ENCODE measurements at places on chromosomes 1 and 21.

DNA sequence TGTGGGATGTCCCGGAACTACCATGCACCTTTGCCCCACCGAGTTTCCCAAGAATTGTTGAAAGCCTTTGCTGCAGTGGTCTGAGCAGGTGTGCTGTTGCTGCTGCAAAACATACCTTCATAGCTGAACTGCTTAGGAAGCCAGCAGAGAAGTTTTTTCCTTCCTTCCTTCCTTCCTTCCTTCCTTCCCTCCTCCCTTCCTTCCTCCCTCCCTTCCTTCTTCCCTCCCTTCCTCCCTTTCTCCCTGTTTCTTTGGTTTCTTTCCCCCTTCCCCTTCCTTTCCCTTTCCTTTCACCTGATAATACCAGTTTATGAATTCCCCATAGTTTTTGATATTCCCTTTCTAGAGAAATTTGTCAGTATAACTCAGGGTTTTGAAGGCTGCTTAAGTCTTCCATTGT lies 10.8 kb upstream of the SH3D21 start:
- no peak for DNase-seq

- no peak for DNase-seq
Observed at GRCh38 chr1:30321246-30321910, 402.0 kb downstream of the MATN1 start.

GRCh38 chr1:89098857-89099256 lies 27.1 kb downstream of the GBP2 start:
- DNase-seq: no peak

- DNase-seq: no peak
Observed at GRCh38 chr1:99004254-99004860, 304 bp downstream of the PLPPR5 start.

DNA sequence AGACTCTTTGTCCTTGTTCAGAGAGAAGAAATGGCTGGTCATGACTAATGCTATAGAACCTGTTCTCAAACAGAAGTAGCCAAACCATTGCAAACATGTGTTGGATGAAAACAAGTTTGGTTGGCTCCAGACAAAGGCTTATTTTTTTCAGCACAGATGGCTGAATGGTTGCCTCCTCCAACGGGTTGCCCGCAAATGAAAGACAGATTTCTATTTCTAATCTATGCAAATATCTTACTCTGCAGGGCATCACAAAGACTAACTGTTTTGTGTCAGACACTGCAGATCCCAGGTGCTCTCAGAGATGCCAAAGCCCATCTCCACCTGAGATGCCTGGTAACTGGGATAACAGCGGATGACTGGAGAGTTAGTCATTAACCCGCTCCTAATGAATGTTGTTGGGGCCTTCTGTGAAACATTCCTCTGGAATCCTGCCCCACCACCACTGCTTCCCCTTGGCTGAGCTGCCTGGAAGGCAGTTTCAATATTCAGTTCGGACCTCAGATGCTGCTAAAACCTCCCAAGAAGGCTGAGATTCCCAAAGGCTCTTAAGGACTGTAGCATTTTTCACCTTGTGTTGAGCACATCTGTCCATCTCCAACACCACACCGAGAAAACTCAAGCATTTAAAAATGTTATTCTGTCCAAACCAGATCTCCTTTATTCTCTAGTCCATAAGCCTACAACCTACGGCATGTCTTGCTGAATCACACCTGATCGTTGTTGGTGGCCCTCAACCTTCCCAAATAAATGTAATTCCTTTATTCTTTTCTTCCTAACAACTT lies 104.4 kb downstream of the PTPN14 start:
- no peak for DNase-seq

DNA sequence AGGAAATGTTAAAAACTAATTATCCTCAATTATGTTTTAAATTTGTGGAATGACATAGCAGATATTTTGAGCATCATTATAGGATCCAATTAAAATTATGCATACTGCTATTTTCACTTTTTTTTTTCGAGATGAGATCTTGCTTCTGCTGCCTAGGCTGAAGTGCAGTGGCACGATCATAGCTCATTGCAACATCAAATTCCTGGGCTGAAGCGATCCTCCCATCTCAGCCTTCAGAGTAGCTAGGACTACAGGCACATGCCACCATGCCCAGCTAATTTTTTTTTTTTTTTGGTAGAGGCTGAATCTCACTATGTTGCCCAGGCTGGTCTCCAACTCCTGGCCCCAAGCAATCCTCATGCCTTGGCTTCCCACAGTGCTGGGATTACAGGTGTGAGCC lies 11.3 kb upstream of the SLC1A7 start:
- DNase-seq: no peak

DNA sequence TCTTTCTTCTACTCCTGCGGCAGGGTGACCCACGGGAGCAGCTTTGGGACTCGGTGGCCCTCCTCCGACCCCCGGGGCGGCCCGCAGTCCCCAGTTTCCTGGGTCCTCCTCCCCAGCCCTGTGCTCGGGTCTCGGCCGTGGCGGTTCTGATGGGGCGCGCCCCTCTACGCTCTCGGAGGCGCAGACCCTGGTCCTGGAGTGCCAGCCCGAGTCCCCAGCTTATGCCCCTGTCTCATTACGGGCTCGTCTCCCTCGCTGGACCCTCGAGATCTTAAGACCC lies 430 bp downstream of the BTG2 start:
- DNase-seq: no peak

DNA sequence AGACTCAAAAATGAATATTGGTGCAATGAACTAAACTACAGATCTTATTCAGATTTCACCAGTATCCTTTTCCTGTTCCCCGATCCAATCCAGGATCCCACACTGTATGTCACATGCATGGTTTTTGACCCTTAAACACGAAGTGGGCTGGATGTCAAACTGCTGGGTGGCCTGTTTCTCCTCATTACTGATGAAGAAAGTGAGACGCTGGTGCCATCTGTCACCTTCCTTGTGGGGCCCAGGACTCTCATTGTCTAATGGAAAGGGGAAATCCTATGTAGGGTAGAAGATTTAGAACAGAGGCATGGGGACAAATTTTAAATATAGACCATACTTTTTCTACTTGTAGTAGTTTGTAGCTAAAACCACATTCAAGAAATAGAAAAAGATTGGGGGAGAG lies 56.2 kb downstream of the DISC1 start:
- no peak for DNase-seq

- DNase-seq: no peak
Observed at GRCh38 chr1:162696286-162696862, 64.1 kb downstream of the DDR2 start.

GRCh38 chr1:201127755-201128455 lies 921 bp upstream of the ASCL5 start:
- no peak for DNase-seq

- no peak for DNase-seq
Observed at GRCh38 chr1:205979301-205979700, 23.9 kb downstream of the RAB7B start.

- DNase-seq: peak; percentile 5
Observed at GRCh38 chr1:59020151-59020997, 236.5 kb upstream of the JUN start.

GRCh38 chr1:47478090-47478489 lies 40.2 kb downstream of the FOXD2 start:
- no peak for DNase-seq

DNA sequence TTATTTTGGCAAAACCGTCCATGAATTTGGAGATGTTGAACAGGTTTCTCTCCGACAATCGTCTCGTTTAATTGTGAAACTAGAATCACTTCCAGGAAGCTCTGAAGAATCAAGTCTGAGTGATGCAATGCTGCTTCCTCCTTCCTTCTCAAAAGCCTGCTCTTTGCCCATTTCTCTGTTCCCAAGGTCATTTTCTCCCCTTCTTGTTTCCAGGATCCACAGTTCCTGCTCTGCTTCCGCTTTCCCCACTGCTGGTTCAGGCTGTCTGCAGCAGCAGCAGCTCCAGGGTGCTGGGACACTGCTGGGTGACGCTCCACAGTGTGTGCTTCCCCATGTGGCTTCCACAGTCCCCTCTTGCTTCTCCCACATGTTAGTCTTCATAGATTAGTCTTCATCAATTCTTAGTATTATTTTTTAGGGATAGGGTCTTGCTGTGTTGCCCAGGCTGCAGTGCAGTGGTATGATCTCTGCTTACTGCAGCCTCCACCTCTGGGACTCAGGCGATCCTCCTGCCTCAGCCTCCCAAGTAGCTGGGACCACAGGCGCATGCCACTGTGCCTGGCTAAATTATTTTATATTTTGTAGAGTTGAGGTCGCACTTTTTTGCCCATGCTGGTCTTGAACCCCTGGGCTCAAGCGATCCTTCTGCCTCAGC lies 156.2 kb downstream of the DYRK1A start:
- no peak for DNase-seq

DNA sequence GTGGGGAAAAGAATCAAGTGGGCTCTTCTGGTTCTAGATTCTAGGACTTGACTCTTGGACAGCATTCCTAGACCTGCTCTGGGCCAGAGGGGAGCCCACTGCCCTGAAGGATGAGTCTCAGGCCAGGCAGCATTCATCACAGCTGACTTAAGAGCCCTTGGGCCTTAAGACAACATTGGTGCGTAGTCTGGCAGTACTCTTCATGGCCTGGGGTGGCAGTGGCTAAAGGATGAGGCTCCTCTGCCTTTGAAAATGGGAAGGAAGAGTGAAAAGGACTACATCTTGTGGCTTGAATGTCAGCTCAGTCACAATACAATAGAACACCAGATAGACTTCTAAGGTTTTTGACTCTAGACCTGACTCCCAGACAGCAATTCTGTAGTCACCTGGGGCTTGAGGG lies 1415.1 kb upstream of the PRMT6 start:
- DNase-seq: no peak

DNA sequence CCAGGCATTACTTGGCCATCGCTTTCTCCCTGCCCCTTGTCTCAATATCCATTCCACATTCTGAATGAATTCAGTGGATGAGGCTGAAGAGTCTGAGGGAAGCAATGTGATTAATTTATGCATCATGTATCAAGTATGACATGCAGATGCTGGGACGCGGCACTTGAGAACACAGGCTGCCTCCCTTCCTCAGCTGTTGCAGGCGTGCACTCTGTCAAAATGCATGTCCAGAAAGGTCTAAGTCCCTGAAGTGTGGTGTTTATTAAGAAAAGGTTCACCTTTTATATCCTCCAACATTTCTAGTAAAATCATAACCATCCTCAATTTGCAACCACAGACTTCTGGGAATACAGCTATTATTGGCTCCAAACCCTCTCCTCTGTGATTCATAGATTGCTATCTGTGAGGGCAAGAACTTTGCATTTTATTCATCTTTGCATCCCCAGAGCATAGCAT lies 22.6 kb upstream of the RAB3GAP2 start:
- DNase-seq: no peak

- no peak for DNase-seq
Observed at GRCh38 chr1:178450871-178451270, 45.9 kb downstream of the CLEC20A start.

DNA sequence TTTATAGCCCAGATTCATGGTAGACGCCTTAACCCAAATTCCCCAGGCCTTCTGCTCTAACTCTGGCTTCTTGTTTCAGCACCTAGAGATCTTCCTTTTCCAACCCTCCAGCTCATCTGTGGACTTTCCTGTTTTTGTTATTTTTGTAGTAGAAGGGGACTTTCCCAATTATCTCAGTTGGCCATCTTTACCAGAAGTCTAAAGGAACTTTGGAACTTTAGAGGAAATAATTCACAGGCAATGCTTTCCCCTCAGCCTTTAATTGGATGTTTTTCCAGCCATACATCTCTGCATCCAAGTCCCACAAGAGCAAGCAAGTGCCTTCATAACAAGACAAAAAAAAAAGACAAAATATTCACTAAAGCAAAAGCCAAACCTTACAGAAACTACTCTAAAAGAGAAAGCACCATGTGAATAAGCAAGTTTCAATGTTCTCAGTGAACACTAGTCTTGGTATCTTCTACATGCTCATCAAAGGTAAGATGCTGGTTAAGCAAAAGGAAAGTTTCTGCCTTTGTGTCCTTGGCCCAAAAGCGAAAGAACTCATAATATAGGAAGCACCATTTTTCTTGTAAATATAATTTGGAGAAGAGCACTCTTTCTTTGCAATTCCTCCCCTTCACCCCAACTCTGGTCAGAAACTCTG lies 377.3 kb downstream of the SETD4 start:
- no peak for DNase-seq

GRCh38 chr1:12604114-12604874 lies 13.7 kb downstream of the DHRS3 start:
- peak; percentile 60 for DNase-seq

- DNase-seq: no peak
Observed at GRCh38 chr1:37171691-37172090, 137.4 kb upstream of the GRIK3 start.
